ENCODE measurements at places on chromosomes 16 and 17. TPM values are rescaled to one million over a fixed set of nuclear protein-coding genes. Genes with fewer than 3 reads are reported as not detected.

GRCh38 chr17:6938637-6939036 lies 57.2 kb upstream of the ALOX12 start:
- no peak for DNase-seq

- no peak for DNase-seq
Measured at GRCh38 chr17:68734931-68735330, 133.8 kb upstream of the FAM20A start.

GRCh38 chr16:8798174-8798527 lies 512 bp downstream of the PMM2 start:
- no peak for DNase-seq

GRCh38 chr17:28712032-28712704 lies 480 bp upstream of the PROCA1 start:
- no peak for DNase-seq

DNA sequence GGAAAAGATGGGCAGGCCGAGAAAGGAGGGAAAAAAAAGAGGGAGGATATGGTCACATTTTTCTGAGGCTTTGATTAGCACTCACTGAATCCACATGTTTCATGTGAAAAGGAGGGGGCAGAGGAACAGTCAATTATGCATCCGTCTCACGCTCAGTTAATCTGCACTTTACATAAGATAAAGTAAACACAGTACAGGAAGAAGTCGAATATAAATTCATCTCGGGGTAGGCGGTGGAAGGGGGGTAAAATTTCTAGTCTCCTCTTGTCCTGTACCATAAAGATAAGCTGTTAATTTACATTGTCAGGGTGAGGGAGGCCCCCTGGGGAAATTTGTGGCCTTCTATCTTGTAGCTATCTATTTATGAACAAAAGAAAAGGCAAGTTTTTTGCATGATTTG lies 73.1 kb upstream of the CES5A start:
- no peak for DNase-seq

DNA sequence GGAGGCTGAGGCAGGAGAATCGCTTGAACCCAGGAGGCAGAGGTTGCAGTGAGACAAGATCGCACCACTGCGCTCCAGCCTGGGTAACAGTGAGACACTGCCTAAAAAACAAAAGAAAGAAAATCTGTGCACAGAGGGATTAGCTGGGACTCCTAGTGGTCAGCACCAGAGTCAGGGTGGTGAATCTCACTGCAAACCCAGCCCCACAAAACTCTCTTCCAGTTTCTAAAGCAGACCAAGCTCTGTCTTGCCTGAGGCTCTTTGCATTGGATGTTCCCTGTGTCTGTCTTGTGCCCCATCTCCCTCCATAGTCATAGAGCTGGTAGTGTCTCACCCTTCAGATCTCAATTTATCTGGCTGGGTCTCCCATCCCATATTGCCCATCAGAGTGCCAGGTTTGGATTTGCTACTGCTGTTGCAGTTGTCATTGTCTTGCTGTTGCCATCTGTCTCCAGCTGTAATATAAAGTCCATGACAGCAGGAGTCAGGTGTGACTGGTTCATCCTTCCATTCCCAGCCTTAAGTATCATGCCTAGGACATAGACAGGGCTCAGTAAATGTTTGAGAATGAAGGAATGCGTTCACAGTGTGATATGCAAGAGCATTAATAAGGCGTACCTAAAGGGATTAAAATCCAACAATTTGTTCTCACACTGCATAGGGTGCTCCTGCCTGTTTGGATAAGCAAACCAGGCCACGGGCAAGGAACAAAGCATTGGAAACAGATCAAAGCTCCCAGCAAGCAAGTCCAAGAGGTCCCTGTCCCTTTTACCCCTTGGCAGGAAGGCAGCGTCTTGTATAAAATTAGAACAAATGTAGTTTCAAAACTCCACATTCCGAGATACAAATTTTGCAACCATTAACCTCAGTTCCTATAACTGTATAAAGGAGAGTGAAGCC lies 614.6 kb upstream of the CDH5 start:
- no peak for DNase-seq

- DNase-seq = no peak
Measured at GRCh38 chr17:14672830-14673229, 371.9 kb downstream of the HS3ST3B1 start.

The MLKL gene
- total RNA-seq = 19.6 TPM

The HOXB7 gene
- total RNA-seq = 24.9 TPM

The ZPBP2 gene
- total RNA-seq = not detected

The CTRB1 gene
- total RNA-seq = not detected

The PYDC1 gene
- total RNA-seq = not detected

Data from epithelial cell of proximal tubule (primary cell).